Lower leg skin (tissue), 4 donors: ENCODE measurements at places on chromosomes 12 and 14. TPM values are rescaled to one million over a fixed set of nuclear protein-coding genes. Genes with fewer than 3 reads are reported as not detected.

GRCh38 chr12:104218935-104219334 is 3.4 kb downstream of the TXNRD1 start:
- no peak for DNase-seq

- no peak for DNase-seq
Measured at GRCh38 chr12:122413516-122414404, 8.7 kb downstream of the CLIP1 start.

- DNase-seq, result no peak
Measured at GRCh38 chr12:76633415-76633814, 73.8 kb upstream of the OSBPL8 start.

DNA sequence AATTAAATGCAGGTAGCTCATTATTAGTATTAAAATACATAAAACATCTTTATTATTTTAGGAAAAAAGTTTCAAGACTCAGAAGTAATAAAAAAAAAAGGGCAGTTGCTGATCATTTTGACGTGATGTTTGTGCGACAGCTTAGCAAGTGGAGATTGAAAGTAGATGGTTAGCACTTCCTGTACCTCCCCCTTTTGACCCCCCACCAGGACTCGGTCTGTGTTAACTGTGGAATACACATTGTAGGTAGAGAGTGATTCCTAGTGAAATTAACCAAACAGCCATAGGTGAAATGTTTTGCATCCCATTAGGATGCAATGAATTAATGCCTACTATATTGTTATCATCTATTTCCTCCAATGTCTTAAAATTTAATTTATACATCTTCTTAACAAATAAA is 120.8 kb downstream of the SLC5A8 start:
- no peak for DNase-seq

GRCh38 chr14:69574954-69575295 is 254 bp upstream of the CCDC177 start:
- no peak for DNase-seq

GRCh38 chr14:69675877-69676416 is 64.6 kb downstream of the SUSD6 start:
- DNase-seq, result no peak

Gene KCNC2
- 0.10 TPM for total RNA-seq

Gene HOXC9
- 11.9 TPM for total RNA-seq

GRCh38 chr14:87971010-87971409 is 22.0 kb downstream of the GALC start:
- no peak for DNase-seq

GRCh38 chr14:65966188-65966587 is 520.0 kb upstream of the CCDC196 start:
- no peak for DNase-seq

DNA sequence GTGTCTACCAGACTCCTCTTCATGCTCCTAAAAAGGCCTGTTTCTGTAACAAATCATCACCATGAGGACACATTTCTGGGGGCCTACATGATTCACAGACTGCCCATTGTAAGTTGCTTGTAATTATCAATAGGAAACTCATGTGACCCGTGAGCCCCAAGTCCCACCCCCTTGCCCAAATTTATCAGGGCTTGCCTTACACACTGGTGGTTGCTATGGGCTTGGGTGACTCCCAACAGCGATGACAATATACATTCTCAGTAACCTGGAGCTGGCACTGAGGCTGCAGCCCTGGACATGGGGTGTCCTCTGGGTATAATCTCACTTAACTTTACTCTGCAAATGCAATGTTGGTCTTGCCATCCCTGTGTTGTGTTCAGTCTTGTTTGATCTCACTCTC is 149.2 kb downstream of the NRXN3 start:
- no peak for DNase-seq

Gene CLEC4E
- 0.42 TPM for total RNA-seq

DNA sequence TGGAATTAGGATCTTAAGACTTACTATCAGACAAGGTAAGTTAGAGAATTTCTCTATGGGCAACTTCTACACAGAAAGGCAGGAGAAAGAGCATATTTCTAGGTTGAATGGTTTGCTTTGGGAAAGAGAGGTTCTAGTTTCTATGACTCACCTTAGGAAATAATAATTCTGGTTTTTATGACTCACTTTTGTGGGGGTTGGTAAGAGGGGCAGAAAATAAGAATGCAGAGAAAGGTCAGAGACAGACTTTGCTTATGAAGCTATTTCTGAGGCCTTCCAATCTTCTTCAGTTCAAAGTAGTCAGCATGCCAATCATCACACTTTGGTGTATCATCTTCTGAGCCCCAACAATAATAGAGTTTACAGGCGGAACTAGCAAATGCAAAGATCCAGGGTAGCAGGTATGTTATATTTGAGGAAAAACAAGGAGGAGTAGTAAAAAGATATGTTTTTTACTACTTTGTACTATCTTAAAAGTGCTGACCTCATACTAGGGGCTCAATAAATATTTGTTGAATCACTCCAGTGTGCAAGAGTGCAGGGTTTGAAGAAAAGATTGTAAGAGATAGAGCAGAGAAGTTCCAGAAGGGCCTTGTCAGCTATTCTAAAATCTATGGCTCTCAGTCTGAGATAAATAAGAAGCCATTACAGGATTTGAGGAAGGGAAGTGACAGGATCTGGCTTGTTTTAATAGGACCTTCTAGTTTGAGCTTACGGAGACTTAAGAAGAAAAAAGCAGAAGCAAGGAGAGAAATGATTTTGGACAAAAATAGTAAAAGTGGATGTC is 56.7 kb upstream of the LRFN5 start:
- no peak for DNase-seq

- DNase-seq, result no peak
Measured at GRCh38 chr12:34599530-34600513, 577.5 kb downstream of the ALG10 start.

- no peak for DNase-seq
Measured at GRCh38 chr12:74449872-74450271, 87.8 kb upstream of the ATXN7L3B start.

Gene HPD
- not detected for total RNA-seq

GRCh38 chr14:53183611-53184010 is 30.5 kb upstream of the DDHD1 start:
- DNase-seq, result no peak

Gene MAP3K9
- total RNA-seq, result 22.0 TPM

DNA sequence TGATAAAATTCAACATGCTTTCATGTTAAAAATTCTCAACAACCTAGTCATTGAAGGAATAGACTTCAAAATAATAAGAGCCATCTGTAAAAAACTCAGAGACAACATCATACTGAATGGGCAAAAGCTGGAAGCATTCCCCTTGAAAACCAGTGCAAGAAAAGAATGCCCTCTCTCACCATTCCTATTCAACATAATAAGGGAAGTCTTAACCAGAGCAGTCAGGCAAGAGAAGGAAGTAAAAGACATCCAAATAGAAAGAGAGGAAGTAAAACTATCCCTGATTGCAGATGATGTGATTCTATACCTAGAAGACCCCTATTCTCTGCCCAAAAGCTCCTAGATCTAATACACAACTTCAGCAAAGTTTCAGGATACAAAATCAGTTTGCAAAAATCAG is 52.9 kb downstream of the APOBEC1 start:
- DNase-seq, result no peak

Gene RTL1
- total RNA-seq, result not detected

- peak; percentile 34 for DNase-seq
Measured at GRCh38 chr14:96065661-96066459, 26.7 kb downstream of the C14orf132 start.

GRCh38 chr14:66140213-66140918 is 345.8 kb upstream of the CCDC196 start:
- DNase-seq, result no peak

GRCh38 chr12:96143827-96144565 is 50.2 kb upstream of the ELK3 start:
- DNase-seq, result no peak

GRCh38 chr14:77763316-77763715 is 2.4 kb upstream of the SNW1 start:
- no peak for DNase-seq

DNA sequence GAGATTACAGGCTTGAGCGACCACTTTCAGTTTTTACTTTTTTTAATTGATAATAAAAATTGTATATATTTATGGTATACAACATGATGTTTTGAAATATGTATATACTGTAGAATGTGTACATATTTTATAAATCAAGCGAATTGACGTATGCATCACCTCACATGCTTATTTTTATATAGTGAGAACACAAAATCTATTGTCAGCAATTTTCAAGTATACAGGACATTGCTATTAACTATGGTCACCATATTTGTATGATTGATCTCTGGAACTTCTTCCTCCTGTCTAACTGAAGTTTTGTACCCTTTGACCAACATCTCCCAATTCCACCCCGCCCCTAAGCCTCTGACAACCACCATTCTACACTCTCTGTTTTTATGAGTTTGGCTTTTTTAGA is 56.3 kb upstream of the KICS2 start:
- no peak for DNase-seq

GRCh38 chr12:2489275-2489674 is 305.5 kb upstream of the FKBP4 start:
- DNase-seq, result no peak

DNA sequence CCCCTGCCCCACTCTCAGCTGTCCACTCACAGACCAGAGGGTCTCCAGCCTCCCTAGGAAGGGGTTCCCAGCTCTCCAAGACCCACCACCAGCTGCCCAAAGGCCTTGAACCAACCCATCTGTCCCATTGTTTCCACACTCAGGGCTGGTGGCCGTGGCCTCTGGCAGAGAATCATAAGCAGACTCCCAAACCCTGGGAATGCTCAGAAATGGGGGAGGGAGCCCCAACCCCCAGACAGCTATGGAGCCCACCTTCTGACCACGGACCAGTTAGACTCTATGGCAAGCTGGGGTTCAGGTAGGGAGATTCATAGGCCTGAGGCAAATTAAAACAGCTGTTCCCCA is 280.0 kb downstream of the DPF3 start:
- peak; percentile 5 for DNase-seq

DNA sequence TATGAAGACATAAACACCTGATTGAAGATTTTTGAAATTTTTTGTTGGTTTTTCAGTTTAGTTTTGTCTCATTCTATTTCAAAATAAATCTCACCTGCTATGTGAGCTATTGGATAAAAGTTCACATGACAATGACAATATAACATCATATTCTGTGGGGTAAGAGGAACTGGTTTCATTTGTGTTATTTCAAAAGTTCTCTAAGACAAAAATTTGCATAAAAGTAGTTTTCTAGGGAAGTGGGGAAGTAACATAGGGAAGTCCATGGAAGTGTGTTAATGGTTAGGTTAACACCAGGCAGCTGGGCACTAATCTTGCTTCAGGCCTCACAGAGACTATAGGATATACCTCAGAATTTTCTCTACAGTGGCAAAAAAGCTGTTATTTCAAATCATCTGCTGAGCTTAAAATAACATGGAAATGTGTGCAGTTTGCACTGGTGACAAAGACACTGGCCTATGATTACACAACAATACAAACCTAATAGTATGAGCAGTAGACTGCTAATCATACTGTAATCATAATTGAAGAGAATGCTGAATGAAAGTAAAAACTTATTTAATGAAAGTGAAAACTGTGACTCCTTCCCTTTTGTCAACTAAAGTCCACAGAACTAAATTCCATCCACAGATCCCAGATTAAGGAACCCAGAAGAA is 710.6 kb upstream of the TMEM132C start:
- no peak for DNase-seq

DNA sequence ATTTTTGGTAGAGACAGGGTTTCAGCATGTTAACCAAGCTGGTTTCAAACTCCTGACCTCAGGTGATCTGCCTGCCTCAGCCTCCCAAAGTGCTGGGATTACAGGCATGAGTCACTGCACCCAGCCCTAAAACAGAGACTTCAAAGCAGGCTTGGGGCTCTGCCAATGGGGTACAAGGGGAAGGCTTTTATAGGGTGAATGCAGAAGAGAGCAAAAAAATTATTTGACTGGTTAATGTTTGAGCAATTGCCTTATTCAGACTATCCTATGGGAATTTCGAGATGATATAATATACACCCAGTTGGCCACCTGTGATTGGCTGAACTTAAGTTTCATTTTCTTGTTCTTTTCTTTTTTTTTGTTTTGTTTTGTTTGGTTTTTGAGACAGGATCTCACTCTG is 31.5 kb upstream of the ACTN1 start:
- no peak for DNase-seq

- DNase-seq, result no peak
Measured at GRCh38 chr12:110821917-110822316, 24.9 kb upstream of the CCDC63 start.

Gene EFCAB11
- total RNA-seq, result 5.3 TPM

GRCh38 chr14:96125536-96125935 is 79.1 kb upstream of the BDKRB2 start:
- no peak for DNase-seq

DNA sequence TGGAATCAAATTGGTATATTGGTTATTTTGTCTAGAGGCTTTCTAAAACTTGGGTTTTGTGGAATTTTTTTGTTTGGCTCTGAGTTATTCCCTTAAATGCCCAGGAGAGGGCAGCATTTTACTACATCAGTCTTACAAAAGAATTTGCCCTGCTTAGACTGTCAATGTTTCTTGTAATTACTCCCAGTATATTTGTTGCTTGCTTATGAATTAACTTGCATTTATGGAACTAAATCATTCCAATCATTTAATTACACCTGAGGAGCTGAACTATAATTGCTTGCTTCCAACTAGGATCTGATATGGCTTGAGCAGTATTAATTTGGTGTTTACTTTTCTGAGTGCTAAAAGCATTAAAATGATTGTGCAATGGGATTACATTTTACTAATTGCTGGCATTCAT is 48.7 kb downstream of the MIPOL1 start:
- DNase-seq, result no peak

Gene MMP19
- total RNA-seq, result 4.2 TPM

- DNase-seq, result peak; percentile 73
Measured at GRCh38 chr14:68862954-68863594, 70.2 kb upstream of the ZFP36L1 start.

Gene LLPH
- 6.0 TPM for total RNA-seq

Gene TMEM117
- total RNA-seq, result 27.8 TPM
